ENCODE measurements at places on chromosomes 7 and 10.

DNA sequence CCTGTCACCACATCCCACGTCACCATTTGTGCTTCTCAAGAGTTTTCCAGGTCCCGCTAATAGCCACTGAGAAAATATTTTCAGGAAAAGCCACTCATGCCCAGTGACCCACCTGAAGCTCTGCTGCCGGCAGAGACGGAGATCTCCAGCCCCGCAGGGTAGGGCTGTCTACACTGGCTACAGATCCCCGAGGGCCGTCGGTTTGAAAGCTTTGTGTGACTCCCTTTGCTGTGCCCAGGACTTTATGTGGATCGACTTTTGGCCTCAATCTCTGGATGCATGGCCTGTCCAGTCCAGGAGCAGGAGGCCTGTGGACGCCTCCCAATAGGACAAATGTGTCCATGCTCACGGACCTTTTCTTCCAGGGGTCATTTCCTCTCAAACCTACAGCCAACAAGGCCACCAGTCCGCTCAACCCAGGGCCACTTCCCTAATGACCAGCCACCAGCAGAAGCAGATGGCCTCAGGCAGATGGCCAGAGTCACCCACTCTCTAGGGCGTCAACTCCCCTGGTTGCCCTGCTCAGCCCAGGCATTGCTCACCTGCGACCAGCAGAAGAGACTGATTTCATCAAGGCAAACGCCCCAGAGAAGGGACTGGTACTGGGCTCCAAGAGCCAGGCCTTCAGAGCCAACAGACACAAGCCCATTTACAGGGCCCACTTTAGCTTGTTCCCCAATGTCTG lies 76.4 kb downstream of the OAT start:
- DNase-seq: no peak

- DNase-seq: no peak
Measured at GRCh38 chr7:136049818-136050461, 72.8 kb upstream of the MTPN start.

DNA sequence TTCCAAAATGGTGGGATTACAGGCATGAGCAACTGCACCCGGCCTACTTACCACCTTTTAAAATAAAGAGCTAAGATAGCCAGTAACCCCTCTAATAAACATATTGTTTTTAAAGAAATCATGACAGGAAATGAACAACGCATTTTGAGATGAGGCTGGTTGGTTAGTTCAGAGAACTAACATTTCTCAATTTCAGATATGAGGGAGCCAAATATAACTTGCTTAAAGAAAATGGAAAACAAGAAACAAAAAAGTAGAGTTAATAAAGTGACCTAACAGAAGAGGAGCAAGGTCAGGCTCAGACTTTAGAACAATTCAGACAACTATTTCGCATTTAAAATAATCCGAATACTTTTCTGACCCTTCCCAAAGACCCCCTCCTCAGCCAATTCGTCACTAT lies 254.9 kb upstream of the PHF14 start:
- no peak for DNase-seq

DNA sequence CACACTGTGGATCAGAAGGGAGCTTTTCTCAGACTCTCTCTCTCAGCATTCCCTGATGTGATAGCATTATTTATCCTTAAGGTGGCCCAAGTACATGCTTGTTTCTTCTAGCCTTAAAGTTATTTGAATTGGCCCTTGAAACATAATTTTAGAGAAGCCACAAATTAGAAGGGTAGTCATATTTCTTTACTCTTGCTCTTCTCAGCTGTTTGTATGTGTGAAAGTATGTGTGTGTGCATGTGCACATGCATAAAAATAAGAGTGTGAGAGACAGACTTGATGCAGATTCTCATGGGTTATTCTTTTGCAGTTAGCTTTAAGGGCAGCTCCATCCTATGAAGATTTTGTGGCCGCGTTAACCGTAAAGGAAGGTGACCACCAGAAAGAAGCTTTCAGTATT lies 50.1 kb downstream of the PLEKHA8 start:
- no peak for DNase-seq
